Right cardiac atrium (tissue), 5 donors: ENCODE measurements at places on chromosomes 5 and 9. TPM values are rescaled to one million over a fixed set of nuclear protein-coding genes. Genes with fewer than 3 reads are reported as not detected.

DNA sequence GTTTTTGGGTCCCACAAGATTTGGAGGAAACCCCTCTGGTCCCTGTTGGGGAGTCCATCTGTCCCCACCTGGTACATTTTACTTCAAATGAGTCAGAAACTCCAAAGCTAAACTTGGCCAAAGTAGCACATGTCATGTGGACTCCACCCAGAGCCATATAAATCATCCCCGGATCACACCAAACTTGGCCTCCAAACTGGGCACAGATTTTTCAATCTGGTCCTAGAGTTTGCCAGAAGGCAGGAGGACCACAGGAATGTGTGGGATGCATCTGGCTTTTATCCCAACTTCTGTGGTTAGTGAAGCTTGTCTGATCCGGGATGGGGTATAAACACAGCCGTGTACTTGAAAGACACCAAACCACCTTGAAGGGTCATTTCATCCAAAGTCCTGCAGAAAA lies 66.3 kb downstream of the MAT2B start:
- DNase-seq, result no peak

GRCh38 chr5:137735555-137736284 lies at the start of gene KLHL3:
Gene KLHL3, minus strand, starts transcription at chr5:137736089. Its CDS starts 443 bp downstream, at chr5:137735646.
- peak; percentile 63 for DNase-seq

- no peak for DNase-seq
Measured at GRCh38 chr5:139371482-139372435, 11.3 kb downstream of the SLC23A1 start.

DNA sequence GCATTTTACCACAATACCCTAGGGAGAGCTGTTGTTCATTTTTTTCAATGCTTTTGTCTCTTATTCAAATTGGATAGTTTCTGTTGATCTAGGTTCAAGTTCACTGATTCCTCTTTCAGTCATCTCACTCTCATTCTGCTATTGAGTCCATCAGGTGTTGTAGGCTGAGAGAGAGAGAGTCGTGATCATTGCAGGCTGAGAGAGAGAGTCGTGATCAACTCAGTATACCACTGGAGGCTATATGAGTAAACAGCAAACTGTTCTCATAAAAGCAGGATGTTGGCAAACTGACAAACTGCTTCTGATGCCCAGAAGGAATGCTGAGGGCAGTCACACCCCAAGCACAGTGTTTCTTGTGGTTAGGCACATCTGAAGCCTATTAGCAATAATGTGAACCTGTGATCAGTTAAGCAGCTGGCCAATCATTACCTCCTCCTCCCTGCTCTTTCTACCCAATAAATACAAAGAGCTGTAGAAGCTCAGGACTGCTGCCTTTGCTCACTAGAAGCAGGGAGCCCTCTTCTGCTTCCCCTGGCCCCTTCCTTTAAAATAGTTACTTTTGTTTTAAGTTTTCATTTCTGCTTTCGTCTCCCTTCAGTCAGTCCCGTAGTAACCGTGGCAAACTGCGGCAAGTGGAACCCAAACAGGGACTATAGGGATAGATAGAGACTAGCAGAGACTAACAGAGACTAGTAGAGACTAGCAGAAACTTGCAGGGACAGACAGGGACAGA lies 476.1 kb upstream of the ACO1 start:
- DNase-seq, result no peak

DNA sequence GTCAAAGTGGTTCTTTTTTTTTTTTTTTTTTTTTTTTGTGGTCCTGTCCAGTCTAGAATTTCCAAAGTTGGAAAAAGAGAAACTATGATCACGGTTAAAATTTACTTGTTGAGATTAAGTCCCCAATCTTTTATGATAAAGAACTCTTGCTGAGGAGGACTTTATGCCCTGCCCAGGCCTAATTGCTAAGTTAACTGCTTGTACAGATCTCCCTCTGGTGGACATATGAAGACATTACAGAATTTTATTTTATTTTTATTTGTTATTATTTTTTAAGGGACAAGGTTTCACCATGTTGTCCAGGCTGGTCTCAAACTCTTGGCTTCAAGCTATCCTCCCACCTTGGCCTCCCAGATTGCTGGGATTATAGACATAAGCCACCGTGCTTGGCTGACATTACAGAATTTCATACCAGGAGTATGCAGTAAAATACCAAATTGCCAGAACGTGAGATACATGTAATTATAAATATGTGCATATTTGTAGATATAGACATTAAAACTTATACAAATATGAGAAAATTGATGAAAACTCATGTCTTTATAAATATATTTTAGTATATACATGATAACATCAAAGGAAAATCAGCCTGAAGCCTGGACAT lies 91.2 kb downstream of the RFK start:
- no peak for DNase-seq

DNA sequence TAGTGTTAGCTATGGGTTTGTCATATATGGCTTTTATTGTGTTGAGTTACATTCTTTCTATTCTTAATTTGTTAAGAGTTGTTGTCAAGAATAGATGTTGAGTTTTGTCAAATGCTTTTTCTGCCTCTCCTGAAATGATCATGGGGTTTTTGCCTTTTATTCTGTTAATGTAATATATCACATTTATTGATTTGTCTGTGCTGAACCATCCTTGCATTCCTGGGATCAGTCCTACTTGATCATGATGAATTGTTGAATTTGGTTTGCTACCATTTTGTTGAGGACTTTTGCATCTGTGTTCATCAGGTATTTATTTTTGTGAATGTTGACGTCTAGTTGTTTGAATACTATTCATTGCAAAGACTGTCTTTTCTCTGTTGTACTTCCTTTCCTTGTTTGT lies 23.9 kb downstream of the RIC1 start:
- DNase-seq, result no peak

DNA sequence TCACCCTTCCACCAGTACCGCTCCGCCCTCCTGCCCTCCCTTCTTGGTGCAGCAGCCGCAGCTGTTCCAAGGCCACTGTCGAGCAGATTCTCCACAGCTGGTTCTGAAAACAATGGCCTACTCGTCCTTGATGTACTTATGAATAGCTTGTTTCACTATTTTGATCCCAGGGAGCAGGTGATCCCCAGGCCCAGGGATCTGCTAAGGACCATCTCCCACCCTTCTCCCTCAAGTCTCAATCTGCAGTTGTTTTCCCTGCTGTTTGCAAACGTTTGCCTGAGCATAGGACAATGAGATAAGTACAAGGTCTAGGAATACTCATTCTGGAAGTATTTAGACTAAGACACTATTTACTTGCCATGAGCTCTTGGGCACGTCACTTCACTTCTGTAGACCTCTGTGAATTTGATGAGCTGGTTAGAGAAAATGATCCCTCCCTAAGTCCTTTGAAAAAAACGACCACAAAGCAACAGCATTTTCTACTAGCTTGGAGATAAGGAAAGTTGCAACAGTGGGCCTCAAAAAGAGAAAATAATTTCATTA lies 1.8 kb downstream of the LURAP1L start:
- DNase-seq, result peak; percentile 85

GABRA1 gene
- total RNA-seq, result not detected
